Glomerular endothelial cell (primary cell): ENCODE measurements at places on chromosomes 13 and 19.
A peak's percentile ranks its signal among the peaks of the same experiment; 100 is the strongest.

DNA sequence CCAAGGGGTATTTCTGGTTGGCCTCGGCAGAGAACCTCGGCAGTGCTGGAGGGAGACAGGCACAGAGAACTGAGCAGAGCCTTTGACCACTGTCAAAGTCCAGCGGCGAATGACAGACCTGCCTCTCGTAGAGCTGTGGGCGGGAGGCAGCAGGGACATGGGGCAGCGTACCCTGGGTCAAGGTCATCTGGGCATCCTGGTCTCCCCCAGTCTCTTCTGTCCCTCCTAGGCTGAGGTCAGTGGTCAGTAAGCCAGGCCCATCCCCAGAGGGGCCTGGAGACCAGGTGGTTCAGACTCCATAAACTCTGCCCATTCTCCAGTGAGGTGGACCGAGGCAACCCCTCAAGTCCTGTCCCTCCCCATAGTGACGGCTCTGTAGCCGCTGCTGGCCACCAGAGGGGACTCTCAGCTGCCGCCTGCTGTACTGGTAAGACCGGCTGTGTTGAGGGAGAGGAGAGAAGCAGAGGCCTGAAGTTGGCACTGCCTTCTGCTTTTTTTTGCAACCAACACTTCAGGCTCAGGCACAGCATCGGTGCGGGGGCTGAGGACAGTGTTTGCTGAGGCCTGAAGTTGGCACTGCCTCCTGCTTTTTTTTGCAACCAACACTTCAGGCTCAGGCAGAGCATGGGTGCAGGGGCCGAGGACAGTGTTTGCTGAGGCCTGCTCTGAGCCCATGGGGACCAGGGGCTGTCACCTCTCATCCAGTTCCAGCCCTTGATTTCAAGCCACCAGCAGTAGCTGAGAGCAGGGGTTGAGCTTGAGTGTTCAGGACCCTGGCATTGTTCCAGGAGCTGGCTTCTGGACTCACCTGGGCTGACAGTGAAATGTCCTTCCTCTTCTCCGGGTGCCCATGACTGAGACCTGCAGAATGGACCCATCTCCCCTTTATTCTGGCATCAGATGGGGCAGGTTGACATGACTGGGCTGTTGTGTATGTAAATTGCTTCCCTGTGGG lies at the start of gene PGLYRP2:
Gene PGLYRP2, minus strand, starts transcription at position 111 of the 955 bp plus-strand sequence. CDS start 130 bp downstream, outside the sequence.
- no peak for DNase-seq

GRCh38 chr13:97077341-97077740 lies 83.1 kb upstream of the OXGR1 start:
- DNase-seq, result no peak

- no peak for DNase-seq
Measured at GRCh38 chr19:11769995-11770394, 3.2 kb downstream of the ZNF441 start.

- no peak for DNase-seq
Measured at GRCh38 chr19:13212759-13213330, 62.6 kb downstream of the IER2 start.

DNA sequence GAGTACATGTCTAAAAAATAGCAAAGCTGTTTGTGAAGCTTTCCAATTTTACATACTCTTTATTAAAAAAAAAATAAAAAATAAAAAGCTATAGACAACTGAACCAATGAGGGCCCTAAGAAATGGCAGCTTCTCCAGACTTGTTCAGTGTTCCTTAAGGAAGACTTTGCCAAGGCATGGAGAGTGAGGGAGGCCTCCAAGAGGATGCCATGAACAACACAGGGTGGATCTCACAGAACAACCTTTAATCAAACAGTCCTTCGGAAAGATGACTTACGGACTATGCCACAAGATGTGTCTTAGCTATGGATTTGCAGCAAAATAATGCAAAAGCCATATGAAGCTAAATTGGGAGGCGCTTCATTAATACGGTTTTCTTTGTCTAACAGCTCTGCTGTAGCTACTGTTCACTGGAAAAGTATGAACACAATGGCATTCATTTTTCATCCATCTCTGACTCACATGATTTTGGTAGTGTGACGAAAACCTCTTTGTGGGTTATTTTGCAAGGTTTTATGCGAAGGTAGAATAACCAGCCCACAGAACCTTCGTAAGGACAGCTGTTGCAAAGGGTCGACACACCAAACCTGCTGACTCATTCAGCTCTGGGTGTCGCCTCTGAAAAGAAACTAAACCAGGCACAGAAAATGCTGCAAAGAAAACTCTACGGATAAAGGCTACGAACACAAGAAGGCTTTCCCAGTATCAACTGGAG lies 27.7 kb downstream of the EFNB2 start:
- no peak for DNase-seq

DNA sequence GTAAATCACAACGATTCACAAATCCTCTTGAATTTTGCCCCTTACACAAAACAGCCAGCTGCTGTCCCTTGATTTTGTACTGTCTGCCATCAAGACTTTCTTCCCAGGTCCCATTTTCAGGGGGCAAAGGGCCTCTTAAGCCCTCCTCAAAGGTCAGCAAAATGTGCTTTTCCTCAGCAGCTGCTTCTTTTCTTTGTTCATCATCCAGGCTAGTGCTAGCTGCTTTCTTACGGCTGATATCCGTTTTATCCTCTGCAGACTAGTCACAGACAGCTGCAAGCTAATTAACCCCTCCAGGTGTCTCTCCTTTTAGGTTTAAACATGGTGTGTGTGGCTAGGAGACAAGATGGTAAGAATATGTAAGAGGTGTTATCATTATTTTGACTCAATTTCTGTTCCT lies 90.9 kb downstream of the NALCN start:
- DNase-seq, result no peak

DNA sequence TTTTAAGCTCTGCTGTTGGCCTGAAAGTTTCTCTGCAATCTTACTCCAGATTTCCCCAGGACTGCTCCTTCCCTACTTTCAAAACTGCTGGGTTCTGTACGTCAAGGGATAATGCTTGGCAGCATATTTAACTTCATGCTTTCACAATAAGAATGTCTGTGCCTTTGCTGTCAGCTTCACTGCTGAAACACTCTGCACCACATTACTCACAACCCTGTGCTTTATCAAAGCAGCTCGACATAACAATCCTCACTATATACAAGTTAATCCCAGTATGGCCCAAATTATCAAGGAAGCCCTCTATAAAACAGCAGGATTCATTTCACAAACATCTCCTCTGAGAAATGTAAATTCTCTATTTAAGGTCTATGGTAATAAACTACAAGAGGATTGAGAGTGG lies 17.5 kb downstream of the LATS2 start:
- DNase-seq, result no peak

GRCh38 chr13:21149568-21149967 lies 26.8 kb downstream of the SKA3 start:
- DNase-seq, result no peak

DNA sequence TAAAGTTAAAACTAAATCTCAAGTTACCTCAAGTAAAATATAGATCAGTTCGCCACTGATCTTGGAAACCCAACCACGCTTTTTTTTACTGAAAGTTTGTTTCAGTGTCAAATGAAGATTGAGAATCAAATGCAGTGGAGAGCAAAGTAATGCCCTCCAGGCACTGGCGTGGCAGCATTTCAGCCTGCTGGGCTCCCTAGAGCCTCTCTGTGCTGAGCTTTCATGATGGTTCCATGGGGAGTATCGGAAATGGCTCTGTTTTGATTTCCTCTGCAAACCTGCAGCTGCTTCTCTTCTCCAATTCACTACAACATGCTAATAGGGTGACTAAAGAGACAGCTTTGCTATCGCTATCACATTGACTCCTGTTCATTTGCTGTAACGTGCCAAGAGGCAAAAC lies 141.6 kb downstream of the FGF14 start:
- no peak for DNase-seq

- DNase-seq, result no peak
Measured at GRCh38 chr19:3698386-3698950, 1.8 kb downstream of the PIP5K1C start.

DNA sequence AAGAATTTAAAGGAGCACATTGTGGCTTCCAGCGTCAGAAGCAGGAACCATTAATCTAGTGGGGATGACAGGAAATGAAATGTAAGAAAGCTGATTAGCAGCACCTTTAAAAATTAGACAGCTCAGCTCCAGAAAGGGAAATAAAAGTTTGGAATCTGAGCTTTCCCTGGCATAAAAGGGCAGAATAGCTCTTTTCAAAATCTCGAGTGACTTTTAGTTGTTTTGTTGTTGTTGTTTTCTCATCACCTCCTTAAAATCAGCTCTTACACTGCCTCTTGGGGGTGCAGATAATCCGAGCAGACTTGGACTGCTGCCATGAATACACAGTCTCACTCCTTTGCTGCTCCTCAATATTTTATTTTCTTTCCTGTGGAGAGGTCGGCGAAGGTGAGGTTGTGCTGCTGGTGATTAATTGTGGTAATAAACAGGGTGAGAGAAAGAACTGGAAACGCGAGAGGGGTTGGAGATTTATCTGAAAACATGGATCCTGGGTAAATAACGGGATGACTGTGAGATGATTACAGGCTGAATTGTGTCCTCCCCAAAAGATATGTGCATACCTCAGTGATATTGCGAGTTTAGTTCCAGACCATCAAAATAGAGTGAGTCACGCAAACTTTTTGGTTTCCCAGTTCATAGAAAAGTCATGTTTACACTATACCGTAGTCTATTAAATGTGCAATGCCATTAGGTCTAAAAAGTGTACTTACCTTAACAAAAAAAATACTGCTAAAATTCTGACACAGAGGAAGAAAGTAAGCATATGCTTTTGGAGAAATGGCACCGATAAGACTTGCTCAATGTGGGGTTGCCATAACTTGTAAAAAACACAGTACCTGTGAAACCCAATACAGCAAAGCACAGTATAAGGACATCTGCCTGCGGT lies 787.7 kb downstream of the UQCRFS1 start:
- no peak for DNase-seq

GRCh38 chr19:45187421-45188100 lies 9.0 kb downstream of the BLOC1S3 start:
- DNase-seq, result no peak

- peak; percentile 77 for DNase-seq
Measured at GRCh38 chr13:44819245-44819644, 170.0 kb downstream of the NUFIP1 start.

- DNase-seq, result no peak
Measured at GRCh38 chr19:51158474-51159129, 16.5 kb downstream of the SIGLEC7 start.

DNA sequence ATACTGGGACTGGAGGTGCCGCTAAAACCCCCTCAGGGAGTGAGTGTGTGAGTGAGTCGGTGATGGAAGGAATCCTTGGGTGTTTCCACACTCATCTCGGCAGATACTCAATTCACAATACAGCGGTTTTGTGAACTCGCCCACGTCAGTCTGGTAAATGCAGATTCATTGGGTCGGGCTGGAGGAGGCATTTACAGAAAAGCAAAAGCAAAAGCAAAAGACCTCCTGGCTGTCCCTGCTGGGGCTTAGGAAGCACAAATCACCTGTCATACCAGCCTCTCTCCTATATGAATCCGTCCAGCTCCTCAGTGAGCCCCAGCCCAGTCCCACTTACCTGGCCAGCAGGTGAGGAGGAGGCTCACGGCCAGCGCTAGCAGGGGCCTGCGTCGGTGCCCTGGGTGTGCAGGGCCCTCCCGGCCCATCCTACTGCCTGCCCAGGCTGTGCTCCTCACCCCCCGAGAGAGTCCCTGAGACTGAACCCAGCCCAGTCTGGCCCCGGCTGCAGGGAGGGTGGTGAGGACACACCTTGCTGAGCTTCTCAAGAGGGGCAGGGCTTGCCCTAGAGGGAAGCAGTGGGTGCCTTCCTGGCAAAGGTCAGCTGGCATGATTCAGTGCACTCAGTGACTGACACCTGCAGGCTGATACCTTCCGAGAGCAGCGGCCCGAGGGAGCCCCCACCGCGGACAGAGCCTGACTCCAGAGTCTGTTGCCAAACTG lies at the start of gene MUC16:
Gene MUC16, minus strand, starts transcription at position 475 of the 717 bp plus-strand sequence.
- no peak for DNase-seq

GRCh38 chr13:76884186-76884906 lies 1.9 kb downstream of the KCTD12 start:
- no peak for DNase-seq

- DNase-seq, result no peak
Measured at GRCh38 chr13:111584101-111584672, 263.7 kb downstream of the TEX29 start.
